ENCODE measurements at places on chromosomes 5 and 9.

- DNase-seq = peak; percentile 64
Observed at GRCh38 chr5:154610321-154611154, 132.5 kb upstream of the HAND1 start.

DNA sequence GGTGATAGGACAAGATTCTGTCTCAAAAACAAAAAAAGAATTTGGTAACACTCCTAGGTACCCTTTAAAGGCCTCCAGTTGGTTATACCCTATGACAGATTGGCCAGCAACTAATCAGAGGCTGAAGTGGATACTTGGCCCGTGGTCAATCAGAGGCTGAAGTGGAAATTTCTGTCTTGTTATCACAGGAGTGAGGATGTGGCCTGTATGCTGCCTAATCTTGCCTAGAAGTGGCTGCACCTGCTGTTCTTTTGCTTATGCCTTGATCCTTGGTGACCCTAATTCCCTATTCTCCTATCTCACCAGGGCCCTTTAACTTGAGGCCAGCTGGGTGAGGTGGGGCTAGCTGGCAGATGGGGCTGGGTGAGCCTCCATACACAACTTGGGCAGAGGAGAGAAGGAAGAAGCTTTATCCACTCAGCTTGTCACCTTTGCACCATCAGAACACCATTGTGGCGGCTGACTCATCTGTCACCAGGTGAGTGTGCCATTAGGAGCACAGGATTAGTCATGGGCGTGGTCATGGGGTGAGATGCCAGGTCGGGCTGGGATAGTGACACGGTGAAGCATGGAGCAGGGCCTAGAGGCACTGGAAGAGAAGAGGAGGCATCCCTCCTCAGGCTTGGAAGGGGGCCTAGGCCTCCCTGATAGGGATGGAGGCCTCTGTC lies 41.5 kb downstream of the SAR1B start:
- peak; percentile 19 for DNase-seq

DNA sequence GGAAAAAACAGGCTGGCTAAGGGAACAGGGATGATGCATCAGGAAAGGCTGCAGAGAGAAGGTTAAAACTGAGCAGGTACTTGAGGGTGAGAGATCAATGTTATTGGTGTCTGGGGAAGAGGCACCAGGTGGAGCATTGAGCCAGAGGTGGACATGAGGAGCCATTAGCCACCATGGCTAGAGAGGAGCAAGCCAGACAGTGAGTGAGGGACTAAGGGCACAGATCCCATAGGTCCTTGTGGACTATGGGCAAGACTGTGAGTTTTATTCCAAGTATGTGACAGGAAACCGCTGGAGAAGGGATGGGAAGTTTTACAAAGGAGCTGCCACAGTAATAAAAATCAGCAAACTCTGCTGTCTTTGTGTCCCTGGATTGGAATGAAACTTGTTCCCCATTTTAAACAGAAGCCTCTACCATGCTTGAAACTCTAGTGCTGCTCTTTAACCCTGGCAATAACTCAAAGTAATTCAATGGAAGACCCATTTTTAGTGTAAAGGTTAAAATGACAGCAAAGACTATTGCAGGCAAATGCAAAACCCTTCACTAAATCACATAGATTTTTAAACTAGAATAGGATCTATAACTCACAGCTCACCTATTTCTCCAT lies 349.8 kb downstream of the ENC1 start:
- no peak for DNase-seq

- no peak for DNase-seq
Observed at GRCh38 chr5:35822511-35822910, 34.2 kb upstream of the IL7R start.

DNA sequence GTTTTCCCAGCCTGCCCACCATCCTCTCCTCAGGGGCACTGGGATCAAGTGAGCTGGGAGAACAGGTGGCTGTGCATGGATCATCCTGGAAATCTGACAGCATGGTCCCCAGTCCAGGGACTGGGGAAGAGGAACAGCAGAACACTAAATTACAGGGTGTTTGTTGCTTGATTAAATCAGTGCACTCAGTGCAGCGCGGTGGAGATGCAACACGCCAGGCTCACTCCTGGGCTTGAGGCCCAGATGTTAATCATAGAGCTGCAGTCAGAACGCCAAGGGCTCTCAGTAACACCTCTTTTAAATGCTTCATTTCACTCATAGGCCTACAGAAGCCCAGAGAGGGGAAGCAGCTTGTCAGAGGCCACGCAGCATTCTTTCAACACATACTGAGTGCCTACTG lies 14.2 kb upstream of the LARP1 start:
- DNase-seq = no peak

DNA sequence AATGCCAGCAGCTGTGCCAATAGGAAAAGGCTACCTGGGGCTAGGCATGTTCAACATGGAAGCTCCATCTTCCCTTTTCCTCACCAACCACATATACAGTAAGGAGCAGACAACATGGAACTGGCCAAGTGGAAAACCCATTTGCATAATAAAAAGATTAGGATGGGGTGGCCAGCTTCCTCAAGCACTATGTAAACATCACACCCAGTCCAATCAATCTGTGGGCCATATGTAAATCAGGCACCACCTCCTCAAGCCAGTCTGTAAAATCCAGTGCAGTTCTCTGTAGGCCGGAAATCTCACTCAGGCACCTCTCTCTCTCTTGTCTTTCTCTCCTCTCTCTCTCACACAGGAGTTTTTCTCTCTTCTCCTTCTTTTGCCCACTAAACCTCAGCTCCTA lies 360.2 kb upstream of the GRIA1 start:
- no peak for DNase-seq

DNA sequence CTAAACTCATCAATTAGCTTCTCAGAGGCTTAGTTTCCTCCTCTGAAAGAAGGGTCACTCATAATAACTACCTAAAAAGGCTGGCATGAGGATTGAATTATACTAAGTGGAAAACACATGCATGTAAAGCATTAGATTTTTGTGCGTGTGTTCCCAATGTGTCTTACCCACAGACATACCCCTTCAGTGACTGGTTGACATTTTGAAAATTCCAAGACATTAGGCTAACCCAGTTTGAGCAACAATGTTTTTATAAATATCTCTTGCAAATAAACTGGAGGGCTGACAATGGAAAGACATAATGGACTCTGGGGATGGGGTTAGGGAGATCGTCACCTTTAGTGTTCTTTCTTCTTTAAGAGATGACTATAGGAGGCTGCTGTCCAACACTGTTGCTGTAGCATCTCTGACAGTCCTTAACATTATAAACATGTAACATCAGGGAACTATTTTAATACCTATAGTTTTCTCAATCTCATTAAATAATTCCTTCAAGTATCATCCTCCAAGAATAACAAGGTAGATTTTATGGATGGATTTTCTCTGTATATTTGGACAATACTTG lies 24.3 kb downstream of the HMHB1 start:
- no peak for DNase-seq
